ENCODE measurements at places on chromosomes 16 and 17.
A peak's percentile ranks its signal among the peaks of the same experiment; 100 is the strongest.

- DNase-seq = no peak
Observed at GRCh38 chr16:69660166-69660565, 66.2 kb downstream of the NQO1 start.

DNA sequence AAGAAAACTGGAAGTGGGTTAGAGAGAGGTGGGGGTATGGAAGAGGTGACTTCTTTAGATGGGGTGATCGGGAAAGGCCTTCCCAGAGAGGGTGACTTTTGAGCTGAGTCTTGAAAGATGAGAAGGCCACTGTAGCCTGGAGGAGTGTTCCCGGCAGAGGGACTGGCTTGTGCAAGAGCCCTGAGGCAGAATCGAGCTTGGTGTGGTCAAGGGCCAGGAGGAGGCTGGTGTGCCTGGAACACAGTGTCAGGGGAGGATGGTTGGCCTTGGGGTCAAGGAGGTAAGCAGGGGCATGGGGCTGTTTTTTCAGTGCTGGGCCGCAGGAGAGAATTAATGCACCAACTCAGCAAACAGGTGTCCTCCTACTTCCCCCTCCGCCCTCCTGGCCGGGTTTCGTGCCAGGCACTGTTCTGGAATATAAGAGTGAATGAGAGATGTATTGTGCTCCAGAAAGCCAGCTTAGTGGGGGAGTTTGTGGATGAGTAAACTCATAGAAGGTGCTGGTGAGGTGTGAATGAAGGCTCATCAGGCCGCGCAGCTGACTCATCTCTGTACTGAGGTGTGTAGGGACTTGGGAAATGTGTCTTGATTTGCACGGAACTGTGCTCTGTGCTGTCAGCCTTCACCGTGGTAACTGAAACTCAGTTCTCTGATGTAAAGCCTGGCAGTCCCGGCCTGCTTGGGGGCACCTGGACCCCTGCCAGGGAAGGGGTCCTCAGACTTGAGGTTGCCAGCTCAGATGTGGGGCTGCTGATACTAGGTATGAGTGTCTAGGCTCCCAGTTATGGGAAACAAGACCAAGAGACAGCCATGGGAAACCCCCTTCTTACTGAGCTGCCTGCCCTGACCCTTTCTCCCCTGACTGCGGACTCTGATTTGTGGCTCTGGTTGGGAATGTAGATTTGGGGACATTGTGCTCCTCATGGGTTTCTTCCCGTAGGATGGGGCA lies 15.3 kb downstream of the KSR1 start:
- DNase-seq = no peak

- DNase-seq = peak; percentile 36
Observed at GRCh38 chr16:56657555-56658326, at the start of gene MT1F. Gene MT1F, plus strand, starts transcription at chr16:56657959. Its CDS starts 100 bp downstream, at chr16:56658059.

GRCh38 chr17:70405492-70406220 lies 236.3 kb downstream of the KCNJ2 start:
- DNase-seq = no peak

DNA sequence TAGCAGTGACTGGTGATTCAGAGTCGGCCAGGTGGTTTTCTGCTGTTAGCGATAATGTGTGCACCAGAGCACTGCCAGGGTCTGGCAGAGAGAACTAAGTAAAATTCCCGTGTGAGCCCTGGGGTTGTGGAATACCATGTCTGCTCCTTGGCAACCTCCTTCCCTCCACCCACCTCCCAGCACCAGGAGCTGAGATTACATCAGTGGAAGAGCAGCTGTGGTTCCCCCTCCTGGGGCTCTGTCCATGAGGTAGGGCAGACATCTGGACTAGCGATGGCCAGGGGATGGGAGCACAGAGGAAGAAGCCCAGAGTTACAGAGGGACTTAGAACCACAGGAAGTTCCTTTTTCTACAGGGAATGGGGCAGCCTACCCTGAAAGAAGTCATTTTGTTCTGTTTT lies 15.8 kb downstream of the CLEC10A start:
- no peak for DNase-seq

- no peak for DNase-seq
Observed at GRCh38 chr17:38897176-38897575, 27.3 kb downstream of the LASP1 start.

DNA sequence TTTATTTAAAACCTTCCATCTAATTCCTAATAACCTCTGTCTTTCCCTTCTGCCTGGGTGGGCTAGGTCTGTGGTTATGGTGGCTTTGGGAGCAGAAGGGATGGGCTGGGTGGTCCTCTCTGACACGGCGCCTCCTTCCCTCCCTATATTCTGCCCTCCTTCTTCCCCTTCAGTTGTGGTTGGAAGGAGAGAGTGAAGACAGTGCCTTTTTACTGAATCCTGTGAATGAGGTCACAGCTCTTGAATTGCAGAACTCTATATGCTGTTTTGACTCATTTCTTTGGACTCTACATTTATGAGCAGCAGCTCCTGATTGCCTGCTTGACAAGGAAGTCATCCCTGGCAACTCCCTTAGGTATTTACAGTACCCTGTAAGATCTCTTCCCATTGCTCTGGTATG lies 256.0 kb upstream of the ELAC2 start:
- no peak for DNase-seq

GRCh38 chr16:1823821-1824220 lies 2.8 kb downstream of the HAGH start:
- DNase-seq = peak; percentile 1

DNA sequence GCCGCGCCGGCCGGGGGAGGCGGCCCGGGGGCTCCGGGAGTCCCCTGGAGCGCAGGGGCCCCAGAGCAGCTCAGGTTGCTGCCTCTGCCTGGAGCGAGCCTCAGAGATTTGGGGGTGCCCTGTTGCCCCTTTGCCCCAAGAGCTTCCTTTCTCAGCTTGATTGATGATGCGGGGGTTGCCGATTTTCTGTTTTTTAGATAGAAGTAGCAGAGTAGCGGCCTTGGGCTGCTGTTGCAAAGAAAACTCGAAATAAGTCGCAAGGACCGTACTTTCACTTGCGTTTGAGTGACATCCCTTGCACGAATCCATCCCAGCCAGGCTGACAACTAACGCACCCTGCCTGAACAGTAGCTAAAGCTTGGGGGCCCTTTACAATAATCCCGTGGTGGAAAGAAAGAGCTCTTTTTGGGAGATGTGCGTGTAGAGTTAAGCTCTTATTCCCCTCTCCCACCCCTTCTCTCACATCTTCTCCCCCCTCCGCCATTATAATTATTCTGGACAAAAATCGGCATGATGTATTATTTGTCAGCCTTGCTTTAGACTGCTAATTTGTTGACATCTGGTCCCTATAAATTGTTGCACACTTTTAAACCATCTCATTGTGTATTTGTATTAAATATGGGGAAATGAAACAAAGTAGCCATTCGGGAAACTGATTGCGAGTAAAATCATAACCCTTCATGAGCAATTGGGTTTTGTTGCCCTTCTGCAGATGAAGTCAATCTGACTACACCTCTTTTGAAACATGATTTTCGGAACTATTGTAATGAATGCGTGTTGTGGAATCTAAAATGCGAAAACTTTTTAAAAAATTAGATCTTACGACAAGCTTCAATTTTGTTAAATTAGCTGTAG lies 873 bp downstream of the USP10 start:
- peak; percentile 28 for DNase-seq

GRCh38 chr16:75097941-75098901 lies 18.4 kb downstream of the LDHD start:
- DNase-seq = no peak

DNA sequence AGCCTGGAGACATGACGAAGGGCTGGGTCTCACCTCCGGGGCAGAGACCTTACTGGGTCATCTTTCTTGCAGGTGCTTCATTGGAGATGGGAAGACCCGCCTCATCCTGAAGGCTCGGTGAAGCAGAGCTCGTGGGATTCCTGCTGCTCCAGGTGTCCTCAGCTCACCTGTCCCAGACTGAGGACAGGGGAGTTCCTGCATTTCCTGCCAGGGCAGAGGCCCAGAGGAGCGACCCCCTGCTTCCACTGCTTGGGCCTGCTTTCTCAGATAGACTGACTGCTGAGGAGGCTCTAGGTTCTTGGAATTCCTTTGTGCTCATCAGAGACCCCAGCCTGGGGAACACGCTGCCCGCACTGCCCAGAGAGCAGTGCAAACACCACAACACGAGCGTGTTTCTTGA lies 11.6 kb downstream of the AQP8 start:
- no peak for DNase-seq

Measured in midbrain (tissue), 1 donor.